CD4-positive, alpha-beta T cell (primary cell): ENCODE measurements at places on chromosomes 12 and 14. TPM values are rescaled to one million over a fixed set of nuclear protein-coding genes. Genes with fewer than 3 reads are reported as not detected.

DNA sequence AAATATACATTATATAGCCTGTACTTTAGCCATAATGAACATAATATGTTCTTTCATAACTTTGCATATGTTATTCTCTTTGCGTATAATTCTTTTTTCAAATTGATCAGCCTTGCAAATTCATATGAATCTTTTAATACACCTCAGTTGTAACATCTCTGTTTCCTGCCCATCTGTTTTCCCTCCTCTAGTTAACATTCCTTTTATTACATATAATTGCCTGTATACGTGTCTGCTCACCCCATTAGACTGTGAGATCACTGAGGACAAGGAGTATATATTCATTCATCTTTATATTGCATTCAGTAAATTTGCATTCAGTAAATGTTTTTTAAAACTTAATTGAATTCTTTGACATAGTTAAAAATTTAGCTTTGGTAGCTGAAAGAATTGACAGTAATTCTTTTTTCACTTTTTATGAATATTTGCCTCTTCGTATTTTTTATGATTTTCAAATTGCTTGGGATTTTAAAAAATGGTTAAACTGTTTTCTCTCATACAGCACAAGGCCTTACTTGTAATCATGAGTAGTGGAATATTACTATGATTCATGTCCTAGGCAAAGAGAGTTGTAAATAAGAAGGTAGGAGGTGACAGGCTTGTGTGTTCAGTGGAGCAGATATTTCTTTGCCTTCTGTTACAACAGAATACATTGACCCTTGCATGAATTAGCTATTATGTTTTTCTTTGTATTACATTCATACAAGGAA lies 32.8 kb upstream of the KLHL42 start:
- no peaks in the 10 kb centered on the region for H3K4me1 ChIP-seq
- peaks cover 36% of the 10 kb centered on the region for H3K36me3 ChIP-seq
- no peak overlapping the region for H3K27ac ChIP-seq
- H3K27me3 ChIP-seq: no peaks in the 10 kb centered on the region
- no peak for DNase-seq

GRCh38 chr12:110281549-110282299 lies 677 bp downstream of the ATP2A2 start:
- peak overlapping the region; percentile 65 for H3K27ac ChIP-seq
- peaks cover 25% of the 10 kb centered on the region for H3K4me1 ChIP-seq

GRCh38 chr12:9699898-9700605 lies 30.5 kb downstream of the CLEC2D start:
- no peaks in the 10 kb centered on the region for H3K27me3 ChIP-seq
- no peak overlapping the region for H3K4me3 ChIP-seq
- H3K27ac ChIP-seq: peak overlapping the region; percentile 4
- peaks cover 17% of the 10 kb centered on the region for H3K36me3 ChIP-seq
- H3K4me1 ChIP-seq: peaks cover 20% of the 10 kb centered on the region

GRCh38 chr14:22915886-22916521 lies 2.9 kb downstream of the RBM23 start:
- H3K4me3 ChIP-seq: no peak overlapping the region
- H3K27me3 ChIP-seq: no peaks in the 10 kb centered on the region
- DNase-seq: no peak
- peaks cover 16% of the 10 kb centered on the region for H3K36me3 ChIP-seq
- H3K27ac ChIP-seq: no peak overlapping the region

DNA sequence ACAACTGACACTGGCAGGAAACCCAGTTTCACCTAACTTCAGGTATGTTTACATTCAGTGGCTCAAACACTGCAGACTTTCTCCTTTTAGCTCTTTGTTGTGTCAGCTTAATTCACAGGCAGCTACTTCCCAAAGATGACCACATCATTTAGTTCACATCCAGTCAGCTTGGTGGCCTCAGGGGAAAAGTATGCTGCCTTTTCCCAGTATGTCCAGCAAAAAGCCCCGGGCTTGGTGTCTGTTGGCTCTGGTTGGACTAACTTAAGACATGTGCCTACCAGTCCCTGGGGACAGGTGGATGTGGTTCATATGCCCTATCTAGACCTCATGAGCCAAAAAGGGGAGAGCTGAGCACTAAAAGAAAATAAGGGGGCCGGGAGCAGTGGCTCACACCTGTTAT lies 56.4 kb downstream of the GOLGA5 start:
- no peaks in the 10 kb centered on the region for H3K27me3 ChIP-seq
- no peak for DNase-seq
- H3K4me1 ChIP-seq: peaks cover 49% of the 10 kb centered on the region
- H3K4me3 ChIP-seq: no peak overlapping the region
- no peak overlapping the region for H3K27ac ChIP-seq
- H3K36me3 ChIP-seq: no peaks in the 10 kb centered on the region

DNA sequence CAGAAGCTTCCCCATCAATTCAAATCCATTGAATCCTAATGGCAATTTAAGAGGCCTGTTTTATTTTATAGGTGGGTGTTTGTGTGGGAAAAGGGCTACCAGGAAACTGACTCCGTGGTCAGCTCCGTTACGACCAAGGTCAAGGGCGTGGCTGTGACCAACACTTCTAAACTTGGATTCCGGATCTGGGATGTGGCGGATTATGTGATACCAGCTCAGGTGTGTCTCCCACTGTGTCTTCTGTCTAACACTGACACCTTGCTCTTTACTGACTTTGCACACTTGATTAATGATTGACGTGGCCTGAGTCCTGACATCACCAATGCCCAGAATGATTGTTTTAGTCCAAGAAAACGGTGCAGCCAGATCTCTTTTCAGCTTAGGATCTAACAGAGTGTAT lies 7.1 kb downstream of the P2RX4 start:
- H3K36me3 ChIP-seq: peaks cover 20% of the 10 kb centered on the region
- no peak overlapping the region for H3K27ac ChIP-seq
- no peak for DNase-seq

GRCh38 chr12:109518820-109519665 lies 41.6 kb downstream of the UBE3B start:
- H3K4me1 ChIP-seq: no peaks in the 10 kb centered on the region
- DNase-seq: peak; percentile 39
- H3K27ac ChIP-seq: no peak overlapping the region

GRCh38 chr12:132306885-132307191 lies 22.6 kb downstream of the GALNT9 start:
- H3K27ac ChIP-seq: no peak overlapping the region
- no peaks in the 10 kb centered on the region for H3K27me3 ChIP-seq
- no peaks in the 10 kb centered on the region for H3K36me3 ChIP-seq
- H3K4me3 ChIP-seq: no peak overlapping the region
- no peaks in the 10 kb centered on the region for H3K4me1 ChIP-seq

GRCh38 chr14:58717813-58718212 lies 80.1 kb downstream of the DACT1 start:
- H3K4me3 ChIP-seq: no peak overlapping the region
- H3K27ac ChIP-seq: no peak overlapping the region
- H3K4me1 ChIP-seq: no peaks in the 10 kb centered on the region

GRCh38 chr14:24310265-24310645 lies 315 bp downstream of the LTB4R2 start:
- peak overlapping the region; percentile 66 for H3K27ac ChIP-seq
- peaks cover 32% of the 10 kb centered on the region for H3K36me3 ChIP-seq
- peak overlapping the region; percentile 65 for H3K4me3 ChIP-seq
- no peak for DNase-seq
- peaks cover 73% of the 10 kb centered on the region for H3K4me1 ChIP-seq
- no peaks in the 10 kb centered on the region for H3K27me3 ChIP-seq

Gene ACOT6
- not detected for total RNA-seq

Gene ALKBH1
- total RNA-seq: 5.6 TPM

Gene CMA1
- not detected for total RNA-seq

Gene AMDHD1
- 0.91 TPM for total RNA-seq

Gene MARS1
- 204 TPM for total RNA-seq
